Activated CD4-positive, alpha-beta T cell treated with anti-CD3 and anti-CD28 coated beads, Interleukin-2, amount 50 U/mL, for 16 hours (primary cell): ENCODE measurements at places on chromosomes 3 and 15.

- no peak for DNase-seq
Measured at GRCh38 chr3:27324686-27325085, 44.5 kb downstream of the NEK10 start.

DNA sequence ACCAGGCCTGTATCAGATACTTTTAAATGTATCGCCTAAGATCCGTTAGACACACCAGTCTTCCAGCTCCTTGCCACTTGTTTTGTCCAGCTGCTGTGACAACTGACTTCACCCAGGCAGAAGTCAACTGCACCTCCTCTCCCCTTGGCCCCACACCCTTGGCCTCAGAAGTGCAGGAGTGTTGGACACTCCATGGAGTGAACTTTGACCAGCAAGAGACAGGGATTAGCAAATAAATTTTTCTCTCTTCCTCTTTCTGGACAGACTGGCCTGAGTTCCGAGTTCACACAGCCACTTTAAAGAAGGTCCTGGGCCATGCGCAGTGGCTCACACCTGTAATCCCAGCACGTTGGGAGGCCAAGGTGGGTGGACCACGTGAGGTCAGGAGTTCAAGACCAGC, 2.9 kb upstream of the CLN6 start:
- no peak for DNase-seq

DNA sequence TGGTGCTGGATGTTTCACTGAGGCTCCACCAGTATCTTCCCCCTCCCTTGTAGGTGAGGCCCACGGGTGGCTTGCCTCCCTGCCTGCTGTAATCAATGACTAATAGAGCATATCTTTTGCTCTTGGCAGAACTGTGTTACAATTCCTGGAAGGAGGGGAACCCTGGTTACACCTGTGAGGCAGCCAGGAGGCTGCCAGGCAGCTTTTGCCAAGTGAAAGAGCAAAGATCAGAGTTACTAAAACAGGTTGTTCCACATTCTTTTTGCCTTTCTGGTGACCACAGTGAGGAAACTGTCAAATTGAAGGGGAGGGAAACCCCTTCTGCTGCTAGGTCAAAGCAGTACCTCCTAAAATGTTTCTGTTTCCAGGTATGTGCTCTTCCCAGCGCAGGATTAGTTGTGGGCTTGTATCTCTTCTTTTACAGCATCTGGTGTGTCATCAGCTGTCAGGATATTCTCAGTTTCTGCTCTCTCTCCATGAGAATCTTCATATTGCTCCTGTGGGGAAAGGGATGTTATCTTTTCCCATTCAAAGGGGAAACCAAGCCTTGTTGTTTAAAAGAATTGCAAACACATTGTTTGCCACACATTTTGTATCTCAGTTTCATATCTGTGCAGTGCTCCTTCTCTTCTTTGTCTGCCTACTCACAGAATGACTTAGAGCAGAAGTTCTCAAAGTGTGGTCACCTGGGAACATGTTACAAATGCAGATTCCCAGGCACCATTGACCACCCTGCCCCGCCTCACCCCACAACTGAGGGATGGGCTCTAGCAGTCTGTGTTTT, 137.4 kb upstream of the UMPS start:
- peak; percentile 25 for DNase-seq

DNA sequence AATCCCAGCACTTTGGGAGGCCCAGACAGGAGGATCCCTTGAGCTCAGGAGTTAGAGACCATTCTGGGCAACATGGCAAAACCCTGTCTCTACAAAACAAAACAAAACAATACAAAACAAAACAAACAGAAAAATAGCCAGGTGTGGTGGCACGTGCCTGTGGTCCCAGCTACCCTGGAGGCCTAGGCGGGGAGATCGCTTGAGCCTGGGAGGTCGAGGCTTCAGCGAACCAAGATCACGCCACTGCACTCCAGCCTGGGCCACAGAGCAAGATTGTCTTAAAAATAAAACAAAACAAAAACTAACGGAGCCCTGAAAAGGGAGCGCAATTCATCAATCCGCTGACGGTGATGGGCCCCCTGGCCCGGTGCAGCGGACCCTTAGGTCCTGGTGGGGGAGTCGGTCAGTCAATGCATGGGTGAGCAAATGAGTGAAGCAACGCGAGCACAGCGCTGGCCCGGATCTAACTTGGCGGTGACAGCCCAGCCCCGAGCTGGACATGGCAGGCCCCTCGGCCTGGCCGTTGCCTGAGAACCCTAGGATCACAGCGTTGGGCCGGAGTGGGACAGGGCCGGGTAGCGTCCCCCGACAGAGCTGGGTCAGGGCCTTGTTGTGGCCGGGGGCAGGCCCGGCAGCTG, 52.4 kb upstream of the BLM start:
- DNase-seq = no peak

DNA sequence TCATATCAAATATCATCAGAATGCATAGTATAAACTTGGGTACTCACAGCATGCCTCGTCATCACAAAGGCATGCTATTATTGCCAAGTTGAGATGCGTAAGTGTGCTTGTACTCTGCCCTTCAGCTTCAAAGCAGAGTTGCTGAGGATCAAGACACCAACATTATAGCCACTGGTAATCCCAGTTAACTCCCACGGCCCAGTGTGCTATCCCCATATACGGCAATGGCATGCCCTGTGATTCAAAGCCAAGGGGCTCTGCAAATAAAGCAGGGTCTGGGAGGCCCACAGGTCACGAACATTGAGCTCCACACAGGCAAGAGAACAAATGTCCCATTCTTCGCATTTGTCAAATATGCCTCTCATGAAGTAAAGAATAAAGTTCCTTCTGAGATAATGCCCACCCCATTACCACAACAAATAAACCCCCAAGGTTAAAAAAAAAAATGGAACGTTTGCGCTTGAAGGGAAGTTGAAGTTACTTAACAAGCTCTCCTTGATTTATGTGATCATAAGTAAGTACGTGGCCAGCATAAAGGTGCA, 298.1 kb upstream of the NECTIN3 start:
- DNase-seq = no peak

DNA sequence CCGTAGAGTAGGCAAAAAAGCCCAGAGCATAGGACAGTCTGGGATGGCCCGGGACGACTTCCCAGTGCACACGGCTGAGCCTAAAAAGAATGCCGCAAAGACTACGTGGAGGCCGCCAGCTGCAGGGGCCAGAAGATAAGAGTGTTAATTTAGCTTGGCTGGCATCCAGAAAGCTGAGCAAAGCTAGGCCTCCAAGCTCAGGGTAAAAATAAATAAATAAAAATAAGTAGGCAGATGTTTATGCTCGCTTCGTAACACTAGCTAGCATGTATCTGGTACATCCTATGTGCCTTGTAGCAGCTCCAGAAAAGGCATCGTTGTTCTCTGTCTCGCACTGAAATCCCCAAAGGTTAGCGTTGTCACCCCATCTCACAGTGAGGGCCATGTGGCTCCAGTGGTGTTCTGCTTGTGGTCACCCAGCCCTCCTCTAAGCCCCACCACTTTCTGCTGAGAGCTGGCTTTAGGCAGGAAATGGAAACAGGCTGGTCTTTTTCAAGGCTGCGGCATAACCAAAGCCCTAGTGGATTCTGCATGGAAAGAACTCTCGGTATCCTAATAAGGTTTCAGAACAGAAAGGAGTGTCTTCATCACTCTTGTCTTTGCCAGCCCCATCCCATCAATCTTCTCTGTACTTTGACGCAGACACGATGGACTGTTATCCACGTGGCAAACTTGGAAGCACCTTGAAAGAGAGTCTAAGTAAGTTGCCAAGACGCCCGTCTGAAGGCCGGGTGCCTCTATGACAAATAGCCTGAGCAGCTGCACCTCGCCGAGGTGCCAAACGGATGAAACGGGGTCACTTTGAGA, 58.1 kb upstream of the MEF2A start:
- DNase-seq = peak; percentile 41

- DNase-seq = no peak
Measured at GRCh38 chr3:26719134-26719533, 96.6 kb downstream of the LRRC3B start.

GRCh38 chr3:38020342-38020726, 9.1 kb downstream of the PLCD1 start:
- DNase-seq = no peak

GRCh38 chr15:101480613-101481380, 8.7 kb downstream of the PCSK6 start:
- no peak for DNase-seq

GRCh38 chr3:46102780-46103130, 75.5 kb upstream of the XCR1 start:
- DNase-seq = no peak

- DNase-seq = no peak
Measured at GRCh38 chr3:147216143-147216673, 190.1 kb downstream of the ZIC4 start.

GRCh38 chr15:33095641-33096040, 98.9 kb downstream of the FMN1 start:
- DNase-seq = no peak

DNA sequence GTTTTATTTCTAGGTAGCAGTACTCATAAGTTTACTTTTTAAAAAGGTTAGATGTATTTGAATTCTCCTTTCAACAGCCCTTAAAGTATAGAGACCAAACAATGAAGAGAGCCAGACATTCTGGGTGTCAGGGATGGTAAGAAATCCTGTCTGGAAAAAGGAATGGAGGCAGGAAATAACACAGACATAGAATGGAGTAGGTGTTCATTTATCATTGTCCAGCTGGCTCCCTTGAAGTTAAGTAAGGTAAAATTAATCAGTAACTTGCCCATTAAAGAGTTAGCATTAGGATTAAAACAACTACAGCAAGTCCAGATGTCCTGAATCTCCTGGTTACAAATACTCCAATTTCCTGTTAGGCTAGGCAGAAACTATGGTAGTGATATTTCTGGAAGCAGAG, 13.5 kb upstream of the SUCNR1 start:
- DNase-seq = no peak

DNA sequence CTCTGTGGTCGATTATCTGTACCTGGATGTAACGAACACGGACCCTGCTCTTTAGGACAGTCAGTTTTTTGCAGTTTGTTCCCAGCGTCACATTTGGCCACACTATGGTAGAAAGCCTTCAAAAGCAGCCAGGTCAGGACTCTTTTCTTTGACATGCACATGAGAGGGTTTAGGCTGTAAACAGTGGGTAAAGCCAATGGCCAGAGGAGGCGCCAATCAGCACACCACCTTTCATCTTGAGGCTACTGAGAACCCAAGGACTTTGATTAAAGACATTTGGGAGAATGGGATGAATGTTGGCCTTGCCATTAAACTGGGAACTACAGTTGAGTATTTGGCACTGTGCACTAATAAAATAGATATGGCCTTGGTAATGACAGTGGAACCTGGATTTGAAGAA, 225.9 kb downstream of the OXSM start:
- no peak for DNase-seq

- DNase-seq = no peak
Measured at GRCh38 chr15:39513936-39514335, 66.9 kb upstream of the THBS1 start.

- no peak for DNase-seq
Measured at GRCh38 chr15:28992336-28992864, 106.6 kb downstream of the APBA2 start.

DNA sequence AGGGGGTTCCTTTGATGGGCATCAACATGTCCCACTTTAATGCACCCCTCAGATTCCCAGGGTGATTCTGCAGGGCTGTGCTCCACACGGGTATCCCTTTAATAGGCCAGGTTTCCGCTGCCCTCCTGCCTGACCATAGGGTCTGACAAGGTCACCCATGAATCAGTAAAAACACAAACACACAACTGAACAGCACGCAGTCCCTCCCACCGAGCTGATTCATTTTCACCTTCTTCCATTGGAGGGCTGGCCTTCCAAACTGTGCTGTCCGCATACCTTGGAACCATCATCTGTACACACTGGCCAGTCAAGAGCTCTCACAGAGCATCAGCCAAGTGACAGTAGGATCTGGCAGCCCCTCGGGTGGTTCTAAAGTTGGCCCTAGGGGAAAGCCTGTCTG, 93.7 kb downstream of the FBLN2 start:
- no peak for DNase-seq

- no peak for DNase-seq
Measured at GRCh38 chr15:100400996-100401395, 59.2 kb upstream of the ADAMTS17 start.

DNA sequence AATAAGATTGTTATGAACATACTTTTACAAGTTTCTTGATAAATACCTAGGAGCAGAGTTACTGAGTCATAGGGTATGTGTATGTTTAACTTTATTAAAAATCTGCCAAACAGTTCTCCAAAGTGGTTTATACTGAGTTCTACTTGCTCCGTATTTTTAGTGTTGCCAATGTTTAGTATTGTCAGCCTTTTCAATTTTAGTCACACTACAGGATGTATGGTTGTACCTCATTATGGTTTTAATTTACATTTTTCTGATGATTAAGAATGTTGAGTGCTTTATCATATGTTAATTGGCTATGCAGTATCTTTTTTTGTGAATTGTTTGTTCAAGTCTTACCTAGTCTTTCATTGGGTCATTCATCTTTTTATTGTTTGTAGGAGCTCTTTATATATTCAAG, 4.3 kb downstream of the TMOD3 start:
- DNase-seq = peak; percentile 51

- no peak for DNase-seq
Measured at GRCh38 chr3:53939086-53939582, 47.5 kb upstream of the SELENOK start.

DNA sequence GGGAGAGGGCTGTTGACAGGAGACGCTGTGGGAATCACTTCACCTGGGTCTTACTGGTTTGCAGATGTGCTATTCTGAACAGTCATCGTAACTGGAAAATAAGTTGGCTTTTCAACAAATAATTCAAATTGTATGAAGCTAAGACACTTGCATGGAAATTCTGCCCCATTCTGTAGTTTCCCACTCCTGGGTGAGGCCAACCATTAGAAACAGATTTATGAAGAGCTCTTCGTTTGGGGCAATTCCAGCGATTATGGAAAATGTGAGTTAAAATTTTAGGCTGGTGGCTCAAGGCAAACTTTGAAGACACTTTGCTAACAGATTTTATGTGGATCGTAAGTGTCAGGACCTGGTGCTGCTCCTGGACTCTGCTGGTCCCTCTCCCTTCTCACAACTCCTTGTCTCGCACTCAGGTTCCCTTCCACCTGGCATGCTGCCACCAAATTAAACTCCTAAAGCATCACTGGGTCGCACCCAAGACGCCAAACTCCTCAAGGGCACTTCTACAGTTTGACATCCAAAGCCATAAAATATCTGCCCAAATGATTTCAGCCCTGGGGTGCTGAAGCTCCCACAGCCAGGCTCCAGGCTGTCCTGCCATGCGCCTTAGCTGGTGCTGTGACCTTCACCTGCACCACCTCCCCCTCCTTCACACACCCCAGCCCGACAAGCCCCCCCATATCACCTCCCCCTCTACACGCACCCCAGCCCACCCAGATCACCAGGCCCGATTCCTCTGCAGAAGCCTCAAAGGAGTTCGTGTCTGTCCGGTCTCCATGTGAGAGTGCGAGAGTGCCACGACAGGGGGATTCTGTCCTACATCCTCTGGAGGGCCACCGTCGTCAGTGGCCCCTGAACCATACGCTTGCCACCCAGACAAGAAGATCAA, 138.4 kb downstream of the NSMCE3 start:
- DNase-seq = no peak

DNA sequence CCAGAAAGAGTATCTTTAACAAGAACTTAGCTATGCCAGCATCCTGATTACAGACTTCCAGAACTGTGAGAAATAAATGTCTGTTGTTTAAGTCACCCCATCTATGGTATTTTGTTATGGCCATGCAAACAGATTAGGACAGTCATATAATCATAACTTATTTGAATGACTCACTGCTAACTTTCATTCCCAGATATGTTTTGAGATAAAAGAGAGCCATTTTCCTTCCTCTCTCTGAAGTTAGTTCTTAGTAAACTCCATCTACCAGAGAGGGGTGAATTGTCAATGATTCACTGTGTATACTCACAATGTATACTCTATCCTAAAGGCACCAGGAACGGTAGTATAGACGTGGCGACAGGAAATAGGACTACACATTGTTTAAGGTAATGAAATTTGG, 179.4 kb upstream of the DPH6 start:
- DNase-seq = no peak

- peak; percentile 5 for DNase-seq
Measured at GRCh38 chr3:105473521-105474223, 107.0 kb downstream of the ALCAM start.
